ENCODE measurements at places on chromosomes 7 and 10.

DNA sequence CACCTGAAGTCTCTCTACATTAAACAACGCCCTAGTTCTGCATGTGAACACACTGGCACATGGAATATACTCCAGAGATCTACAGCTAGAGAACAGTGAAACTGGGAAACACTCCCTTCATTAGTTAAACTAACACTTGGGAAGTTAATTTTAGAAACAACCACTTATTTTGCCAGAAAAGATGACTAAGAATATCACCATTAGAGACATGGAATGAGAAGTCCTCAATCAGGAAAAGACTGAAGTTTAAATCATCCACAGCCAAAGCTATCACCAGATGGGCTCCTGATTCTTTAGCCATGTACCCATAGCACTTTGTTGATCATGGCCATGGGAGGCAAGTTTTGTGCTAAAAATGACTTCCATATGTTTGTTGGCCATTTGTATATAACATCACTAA, 719.5 kb downstream of the KCNMA1 start:
- DNase-seq, result no peak

GRCh38 chr7:96674565-96674964, 35.1 kb downstream of the SEM1 start:
- no peak for DNase-seq

DNA sequence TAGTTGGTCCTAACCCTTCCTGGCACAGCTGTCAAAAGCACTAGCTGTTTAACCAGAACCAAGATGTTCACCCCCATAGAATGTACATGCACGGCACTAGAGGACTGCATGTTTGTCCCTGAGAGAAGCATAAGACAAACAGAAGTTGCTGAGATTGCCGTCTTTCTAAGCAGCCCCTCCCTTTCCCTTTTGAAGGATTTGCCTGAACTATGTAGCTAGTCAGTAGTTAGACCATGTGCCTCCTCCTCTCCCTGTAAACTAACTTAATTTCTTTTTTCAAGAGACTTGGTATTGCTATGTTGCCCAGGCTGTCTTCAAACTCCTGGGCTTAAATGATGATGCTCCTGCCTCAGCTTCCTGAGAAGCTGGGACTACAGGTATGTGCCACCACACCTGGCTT, 40.7 kb downstream of the TBC1D12 start:
- no peak for DNase-seq

GRCh38 chr10:11958956-11959355, 83.7 kb downstream of the UPF2 start:
- no peak for DNase-seq

- DNase-seq, result no peak
These were observed 56.2 kb downstream of the UBE3C start for GRCh38 chr7:157194948-157195347.

GRCh38 chr10:90859321-90859751, 1.5 kb upstream of the HTR7 start:
- DNase-seq, result no peak

- no peak for DNase-seq
These were observed 104.2 kb downstream of the GLRX3 start for GRCh38 chr10:130240409-130240808.

- DNase-seq, result no peak
These were observed 55.6 kb upstream of the PNLIP start for GRCh38 chr10:116490028-116490662.

DNA sequence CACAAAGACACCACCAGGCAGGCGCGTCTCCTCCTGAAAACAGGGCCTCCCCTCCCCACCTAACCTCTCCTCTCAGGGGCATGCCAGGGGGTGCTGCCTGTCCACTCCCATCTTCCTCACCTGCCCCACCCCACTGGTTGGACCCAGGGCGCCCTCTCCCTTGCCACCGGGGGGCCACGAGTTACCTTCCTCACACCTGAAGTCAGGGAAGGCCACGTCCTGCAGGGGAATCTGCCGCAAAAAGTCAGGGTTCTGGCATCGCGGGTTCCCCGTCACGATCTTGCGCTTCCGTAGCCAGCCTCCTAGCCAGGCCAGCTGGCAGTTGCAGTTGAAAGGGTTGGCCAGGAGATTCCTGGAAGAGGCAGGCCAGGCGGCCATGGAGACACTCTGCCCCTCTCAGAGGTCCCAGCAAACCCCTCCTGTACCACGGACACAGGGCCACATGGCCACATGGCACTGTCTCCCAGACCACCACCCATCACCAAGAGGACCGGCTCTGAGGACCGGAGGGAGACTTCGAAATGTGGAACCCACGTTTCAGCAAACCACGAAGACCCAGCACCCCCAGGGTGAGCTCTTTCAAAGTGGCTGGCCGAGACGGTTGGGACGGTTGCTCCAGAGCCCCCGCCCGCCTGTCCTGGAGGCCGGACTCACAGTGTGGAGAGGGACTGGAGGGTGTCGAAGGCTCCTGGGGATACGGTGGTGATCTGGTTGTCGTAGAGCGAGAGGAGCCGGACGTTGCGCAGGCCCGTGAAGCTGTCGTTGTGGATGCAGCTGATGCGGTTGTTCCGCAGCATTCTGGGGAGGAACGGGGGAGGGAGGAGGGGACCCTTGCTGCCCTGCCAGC, 142.8 kb downstream of the SLIT1 start:
- DNase-seq, result no peak

DNA sequence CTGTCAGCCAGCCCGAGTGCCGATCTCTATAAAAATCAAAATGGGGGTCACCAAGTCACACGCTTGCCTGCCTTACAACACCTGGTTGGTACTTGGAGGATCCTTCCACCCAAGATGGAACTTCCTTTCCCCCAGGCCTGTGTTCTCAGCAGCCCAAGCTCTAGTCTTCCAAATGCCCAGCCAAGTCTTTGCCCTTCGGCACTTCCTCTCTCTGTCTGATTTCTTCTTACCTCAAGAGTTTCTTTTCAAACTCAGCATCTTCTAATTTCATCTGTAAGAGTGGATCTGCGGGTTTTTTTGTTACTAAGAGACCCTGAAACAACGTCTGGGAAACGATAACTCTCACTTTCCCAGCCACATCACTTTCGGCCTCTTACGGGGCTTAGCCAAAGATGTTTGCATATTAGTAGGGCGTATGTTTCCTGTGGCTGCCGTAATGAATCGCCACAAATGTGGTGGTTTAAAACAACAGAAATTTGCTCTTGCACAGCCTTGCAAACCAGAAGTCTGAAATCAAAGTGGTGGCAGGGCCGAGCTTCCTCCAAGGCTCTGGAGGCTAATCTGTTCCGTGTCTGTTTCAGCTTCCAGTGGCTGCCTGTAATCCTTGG, 219.9 kb downstream of the TCF7L2 start:
- peak; percentile 1 for DNase-seq

- DNase-seq, result no peak
These were observed 62.4 kb upstream of the MKLN1 start for GRCh38 chr7:131265227-131265626.

DNA sequence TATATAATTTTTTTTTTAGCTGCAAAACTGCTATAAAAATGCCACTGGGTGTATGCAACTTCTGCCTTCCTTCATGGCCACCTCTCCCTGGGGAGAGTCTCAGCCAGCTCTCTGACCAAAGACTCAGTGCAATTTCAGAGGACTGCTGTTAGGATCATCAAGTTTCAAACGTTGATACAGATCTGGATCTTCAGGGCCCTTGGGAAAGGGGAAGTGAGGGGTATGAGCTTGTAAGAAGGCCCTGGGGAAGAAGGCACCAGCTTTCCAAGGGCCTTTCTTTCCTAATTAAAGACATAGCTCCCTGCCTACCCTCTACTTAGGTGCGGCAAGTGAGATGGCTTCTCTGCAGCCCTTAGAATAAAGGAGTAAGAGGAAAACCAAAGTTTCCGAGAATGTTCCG, 130.4 kb downstream of the CUL2 start:
- DNase-seq, result no peak

- no peak for DNase-seq
These were observed 12.8 kb upstream of the MBL2 start for GRCh38 chr10:52785418-52785817.

DNA sequence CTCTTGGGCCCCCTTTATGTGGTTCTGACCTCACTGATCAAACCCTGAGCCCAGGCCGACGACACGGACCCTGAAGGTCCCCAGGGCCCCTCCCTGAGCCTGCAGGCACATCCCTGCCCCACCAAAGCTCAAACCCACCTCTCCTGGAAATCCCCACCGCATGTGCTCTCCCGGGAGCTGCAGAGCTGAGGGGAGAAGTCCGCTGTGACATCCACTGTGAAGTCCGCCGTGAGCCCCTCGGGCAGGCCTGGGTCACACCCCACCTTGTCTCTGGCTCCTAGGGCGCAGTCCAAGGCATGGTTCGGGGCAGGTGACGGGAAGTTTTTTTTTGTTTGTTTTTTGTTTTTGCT, 100.2 kb downstream of the MICALL2 start:
- DNase-seq, result no peak

DNA sequence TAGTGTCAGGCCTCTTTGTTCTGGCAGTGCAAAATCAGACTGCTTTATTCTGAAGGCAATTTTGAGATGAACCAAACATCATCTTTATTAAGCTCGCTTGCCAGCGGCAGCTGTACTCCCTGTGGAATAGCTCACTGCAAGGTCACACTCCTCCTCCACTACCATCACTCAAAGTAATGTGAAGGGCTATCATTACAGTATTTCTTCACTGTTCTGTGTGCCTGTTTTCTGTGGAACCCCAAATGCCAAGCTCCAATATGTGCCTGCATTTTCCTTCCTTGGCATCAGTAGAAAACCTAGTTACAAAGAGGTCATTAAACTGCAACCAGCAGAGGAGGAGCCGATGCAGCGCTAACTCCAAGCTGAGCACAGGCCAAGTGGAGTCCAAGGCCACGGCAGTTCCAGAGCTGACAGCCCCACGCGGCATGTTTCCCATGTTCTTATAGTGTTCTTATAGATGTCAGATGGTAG, 21.4 kb downstream of the BCCIP start:
- DNase-seq, result no peak

GRCh38 chr7:133386205-133386604, 133.3 kb downstream of the EXOC4 start:
- no peak for DNase-seq

Measured in stimulated activated CD4-positive, alpha-beta T cell treated with anti-CD3 and anti-CD28 coated beads, Interleukin-1b, Interleukin-23, amount 100 ng/mL, for 24 hours (primary cell).